Gastrocnemius medialis (tissue), 4 donors: ENCODE measurements at places on chromosomes 16 and 17.

GRCh38 chr17:16046966-16047365, 47.3 kb downstream of the TTC19 start:
- no peak for DNase-seq

DNA sequence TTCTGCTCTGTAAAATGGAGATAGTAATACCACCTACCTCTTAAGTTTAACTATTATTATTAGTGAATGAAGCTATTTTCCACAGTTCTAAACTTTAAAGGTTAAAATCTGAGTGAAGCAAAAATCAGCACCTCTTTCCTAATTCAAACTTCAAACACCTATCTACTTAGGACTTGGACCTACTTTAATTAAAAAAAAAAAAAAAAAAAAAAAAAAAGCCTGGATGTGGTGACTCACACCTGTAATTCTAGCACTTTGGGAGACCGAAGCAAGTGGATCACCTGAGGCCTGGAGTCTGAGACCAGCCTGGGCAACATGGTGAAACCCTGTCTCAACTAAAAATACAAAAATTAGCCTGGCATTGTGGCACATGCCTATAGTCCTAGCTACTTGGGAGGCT, 5.0 kb upstream of the KANSL1 start:
- no peak for DNase-seq

DNA sequence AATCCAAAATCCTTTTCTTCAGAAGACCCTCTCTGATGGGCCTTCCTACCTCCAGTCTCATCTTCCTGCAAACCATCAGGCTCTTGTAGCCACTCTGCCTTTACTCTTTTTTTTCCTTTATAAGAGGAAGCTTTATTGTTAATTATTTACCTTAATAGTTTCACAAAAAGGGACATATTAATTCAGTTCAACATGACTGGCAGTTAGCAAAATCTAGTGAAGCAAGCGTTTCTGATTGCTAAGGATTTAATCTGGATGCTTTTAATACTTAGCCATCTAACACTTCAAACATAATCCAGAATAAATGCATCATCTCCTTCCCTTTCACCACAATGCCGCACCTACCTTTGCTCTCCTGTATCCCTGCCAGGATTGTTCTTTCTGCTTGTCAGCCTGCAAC, 62.0 kb downstream of the SPACA3 start:
- DNase-seq: no peak

GRCh38 chr16:8229011-8229520, 361.2 kb downstream of the TMEM114 start:
- no peak for DNase-seq

DNA sequence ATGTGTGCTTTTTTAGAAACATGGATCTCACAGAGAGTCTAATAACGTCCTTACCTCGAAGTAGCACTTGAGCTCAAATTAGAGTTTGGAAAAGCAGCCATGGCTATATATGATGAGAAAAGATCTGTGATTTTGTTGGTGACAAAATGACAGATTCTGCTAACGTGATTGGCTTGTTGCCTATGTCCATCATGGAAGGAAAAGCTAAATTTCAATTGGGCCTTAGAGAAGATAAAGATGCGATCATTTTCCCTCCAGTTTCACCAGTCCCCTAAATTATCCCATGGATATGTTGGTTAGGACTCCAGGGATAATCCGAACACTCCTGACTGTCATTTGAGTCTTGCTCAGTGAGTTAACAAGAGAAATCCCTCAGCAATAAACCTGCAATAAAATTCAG, 175.8 kb downstream of the C16orf95 start:
- no peak for DNase-seq

GRCh38 chr17:80693511-80693910, 148.9 kb downstream of the RPTOR start:
- DNase-seq: no peak

DNA sequence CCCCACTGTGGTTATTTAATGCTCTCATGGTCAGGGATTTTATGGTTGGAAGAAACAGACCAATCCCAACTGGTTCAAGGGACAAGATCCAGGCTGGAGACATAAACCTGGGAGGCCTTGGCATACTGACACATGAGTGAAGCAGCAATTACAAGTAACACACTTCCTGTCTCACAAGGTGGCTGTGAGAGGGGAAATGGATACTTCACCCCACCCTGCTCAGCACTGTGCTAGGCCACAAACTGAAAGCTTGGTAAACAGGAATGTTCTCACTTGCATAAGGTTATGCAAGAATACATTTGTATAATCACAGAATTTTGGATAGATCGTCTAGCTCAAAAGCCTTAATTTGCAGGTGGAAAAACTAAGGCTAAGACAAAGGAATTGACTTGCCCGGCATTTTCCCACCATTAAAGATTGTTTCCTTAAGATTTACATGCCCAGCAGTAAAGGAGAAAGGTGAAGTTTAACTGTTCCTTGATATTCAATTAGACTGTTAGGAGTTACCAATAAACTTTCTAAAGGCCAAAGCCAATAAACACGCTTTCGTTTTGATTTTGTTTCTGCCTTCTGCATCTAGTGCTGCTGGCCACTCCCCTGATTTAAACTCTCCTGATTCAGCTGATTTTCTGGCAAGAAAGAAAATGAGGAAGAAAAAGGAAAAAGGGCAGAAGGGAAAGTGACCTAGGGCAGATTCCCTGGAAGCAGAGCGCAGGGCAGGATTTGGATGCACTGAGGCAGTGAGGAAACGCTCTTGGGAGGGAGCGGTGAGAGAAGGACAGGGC, 215.6 kb upstream of the CDH5 start:
- DNase-seq: peak; percentile 28

GRCh38 chr16:21603928-21604327, 4.6 kb downstream of the METTL9 start:
- DNase-seq: no peak

DNA sequence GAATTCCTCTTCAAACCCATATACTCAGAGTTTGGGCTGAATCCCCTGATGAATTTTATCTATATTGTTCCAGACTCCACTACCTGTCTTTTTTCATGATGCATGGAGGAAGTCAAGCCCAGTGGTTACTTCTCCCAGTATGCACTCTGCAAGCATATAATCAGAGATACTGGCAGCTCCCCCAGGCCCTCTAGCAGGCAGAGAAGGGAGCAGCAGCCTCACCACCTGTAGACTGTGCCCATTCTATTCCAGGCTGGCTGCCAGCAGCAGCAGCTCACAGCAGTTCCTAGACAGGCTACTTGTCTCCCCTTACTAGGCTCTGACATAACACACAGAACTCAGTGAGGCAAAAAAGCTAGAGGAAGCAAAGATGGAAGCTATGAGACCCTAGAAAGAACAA, 3.4 kb downstream of the MKS1 start:
- DNase-seq: no peak

GRCh38 chr17:30290696-30291542, 825 bp downstream of the BLMH start:
- DNase-seq: no peak
